ENCODE measurements at places on chromosomes 4 and X. TPM values are rescaled to one million over a fixed set of nuclear protein-coding genes. Genes with fewer than 3 reads are reported as not detected.

Gene VEGFD
- total RNA-seq: not detected

Gene TMEM271
- not detected for total RNA-seq

Gene KIAA1210
- total RNA-seq: not detected

Gene SPARCL1
- total RNA-seq: 113 TPM

Gene XPNPEP2
- 3.2 TPM for total RNA-seq

Gene NXF2B
- total RNA-seq: not detected

Gene ASB5
- 3.8 TPM for total RNA-seq

GRCh38 chr4:154456240-154456639, 35.4 kb downstream of the DCHS2 start:
- no peak for DNase-seq

DNA sequence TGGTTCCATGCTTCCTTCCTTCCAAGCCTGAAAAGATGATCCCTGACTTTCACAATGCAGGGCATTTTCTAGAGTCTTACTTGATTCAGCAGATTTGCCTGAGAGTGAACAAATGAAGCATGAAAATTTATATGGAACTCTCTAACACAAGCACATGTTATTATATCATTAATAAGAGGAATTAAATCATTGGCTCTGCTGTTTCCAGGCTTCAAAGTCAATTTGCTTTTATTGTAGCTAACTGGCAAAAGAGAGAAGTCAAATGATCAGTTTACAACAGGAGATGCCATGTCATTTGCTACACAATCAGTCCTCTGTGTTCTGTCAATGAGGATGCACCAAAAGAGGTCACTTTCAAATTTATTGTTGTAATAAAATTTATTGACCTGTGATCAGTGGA, 101.5 kb upstream of the UGT8 start:
- DNase-seq: no peak

DNA sequence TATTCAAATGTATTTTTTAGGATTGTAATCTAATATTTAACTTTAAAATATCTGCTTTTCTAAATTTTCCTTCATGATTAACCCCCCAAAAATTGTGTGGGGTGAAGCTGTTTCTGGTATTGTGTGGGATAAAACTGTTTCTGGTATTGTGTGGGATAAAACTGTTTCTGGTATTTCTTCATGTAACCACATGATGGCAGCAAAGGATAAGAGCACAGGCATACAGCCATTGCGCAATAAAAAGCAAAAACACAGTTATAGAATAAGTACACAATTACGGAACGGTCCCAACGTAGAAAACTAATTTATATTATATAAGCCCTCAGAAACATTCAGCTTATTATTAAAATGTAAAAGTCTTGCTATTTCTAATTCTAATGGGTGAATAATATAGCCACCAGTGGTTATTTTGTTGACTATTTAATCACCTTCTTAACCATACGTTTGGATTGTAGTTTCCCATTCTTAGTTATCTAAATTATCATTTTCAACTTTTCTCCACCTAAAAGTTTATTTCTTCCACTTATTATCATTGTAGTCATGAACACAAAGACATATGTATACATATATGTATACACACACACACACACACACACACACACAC, 333.9 kb upstream of the FSTL5 start:
- DNase-seq: no peak

- no peak for DNase-seq
Measured at GRCh38 chr4:80540785-80541469, 205.4 kb downstream of the CFAP299 start.

DNA sequence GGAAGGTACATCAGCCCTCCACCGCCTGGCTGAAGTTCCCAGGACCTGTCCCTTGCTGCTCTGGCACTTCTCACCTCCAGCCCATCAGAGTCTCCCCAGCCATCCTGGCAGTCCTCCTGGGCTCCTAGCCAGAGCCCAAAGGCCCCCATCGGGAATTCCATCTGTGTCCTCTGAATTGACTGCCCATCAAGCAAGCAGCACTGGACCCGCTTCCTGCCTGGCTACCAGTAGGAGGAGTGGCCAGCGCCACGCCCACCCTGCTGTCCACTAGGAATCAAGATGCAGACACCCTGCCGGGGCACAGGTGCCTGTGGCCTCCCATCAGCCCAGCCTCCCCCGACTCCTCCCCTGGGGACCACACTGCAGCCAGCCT, 47.2 kb downstream of the C4orf50 start:
- DNase-seq: no peak

- DNase-seq: no peak
Measured at GRCh38 chr4:129337228-129337620, 241.3 kb downstream of the C4orf33 start.

DNA sequence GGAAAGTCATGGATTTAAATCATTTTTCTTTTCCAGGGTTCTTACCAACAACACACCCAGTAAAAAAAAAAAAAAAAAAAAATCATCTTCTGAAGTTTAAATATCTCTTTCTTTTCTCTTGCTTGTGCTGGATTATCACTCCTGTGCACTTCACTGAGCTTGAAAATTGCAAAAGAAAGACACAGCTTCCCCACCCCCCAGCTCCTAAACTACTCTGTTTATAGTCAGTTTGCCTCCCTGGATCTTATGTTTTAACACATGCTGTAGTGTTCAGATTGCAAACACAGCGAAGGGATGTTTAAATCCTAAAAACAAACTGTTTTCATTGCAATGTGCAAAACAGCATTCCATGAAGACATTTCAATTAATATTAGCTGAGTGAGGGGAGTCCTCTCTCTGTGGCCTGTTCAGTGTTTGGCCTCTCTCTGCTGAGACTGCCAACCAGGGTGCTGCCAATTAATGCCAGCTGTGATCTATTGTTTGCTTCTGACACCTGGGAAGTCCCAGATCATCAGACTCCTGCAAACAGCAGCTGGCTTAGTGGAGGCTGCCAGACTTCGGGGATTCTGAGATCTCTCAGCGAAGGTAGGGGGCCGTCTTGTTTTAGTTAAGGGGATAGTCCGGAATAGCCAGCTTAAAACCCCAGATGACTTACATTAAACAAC, 171.1 kb upstream of the PITX2 start:
- no peak for DNase-seq

DNA sequence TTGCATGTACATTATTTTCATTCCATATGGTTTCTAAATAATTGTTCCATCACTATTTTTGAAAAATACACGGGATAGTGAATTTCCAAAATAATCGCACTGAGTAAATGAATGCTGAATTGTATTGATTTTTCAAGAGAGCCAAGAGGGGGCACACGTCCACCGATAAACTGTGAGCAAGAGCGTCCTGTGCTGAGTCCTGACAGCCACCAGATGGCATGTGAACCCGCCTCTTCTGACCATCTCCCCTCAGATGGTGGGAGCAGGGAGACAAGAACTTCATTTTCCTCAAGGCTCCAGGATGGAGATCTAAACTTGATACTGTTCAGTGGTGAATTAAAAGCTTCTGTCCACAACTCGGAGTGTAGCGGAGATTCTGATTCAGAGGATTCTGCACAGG, 30.6 kb upstream of the IL9R start:
- DNase-seq: peak; percentile 9

DNA sequence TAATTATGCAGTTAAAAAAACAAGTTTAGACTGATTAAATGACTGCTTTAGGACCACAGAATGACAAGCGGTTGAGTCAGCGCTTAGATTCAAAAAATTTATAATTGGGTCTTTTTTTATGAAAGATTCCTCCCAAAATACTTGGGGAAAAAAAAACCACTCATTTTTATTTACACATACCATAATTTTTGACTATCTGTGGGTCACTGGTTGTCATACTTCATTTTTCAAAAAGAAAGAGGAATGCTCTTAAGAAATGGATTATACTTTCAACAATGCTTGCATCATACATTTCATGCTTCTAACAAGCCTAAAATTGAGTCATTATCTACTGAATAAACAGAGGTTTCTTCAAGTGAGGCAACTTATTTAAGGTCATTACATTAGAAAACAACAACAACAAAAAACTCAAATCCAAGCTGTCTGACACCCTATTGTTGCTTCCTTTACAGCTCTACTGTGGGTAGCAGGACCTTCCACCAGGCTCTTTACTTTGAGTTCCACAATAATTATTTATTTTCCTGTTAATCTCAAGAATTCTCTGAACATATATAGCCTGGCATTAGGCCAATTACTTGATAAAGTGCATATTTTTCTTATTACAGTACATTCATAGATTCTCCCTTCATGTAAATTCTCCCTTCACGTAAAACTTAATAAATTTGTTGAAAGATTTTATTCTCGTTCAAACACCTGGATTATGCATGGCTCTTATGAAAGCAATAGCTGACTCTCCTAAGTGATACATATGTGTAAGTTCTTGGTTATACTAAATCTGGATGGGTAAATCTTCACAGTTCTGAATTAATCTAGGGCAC, 445.5 kb downstream of the PCDH10 start:
- DNase-seq: no peak

GRCh38 chr4:55727746-55728145, 91.6 kb upstream of the NMU start:
- no peak for DNase-seq

- no peak for DNase-seq
Measured at GRCh38 chr4:100786481-100786880, 268.7 kb upstream of the EMCN start.

GRCh38 chrX:13899607-13900006, 82.7 kb upstream of the GPM6B start:
- DNase-seq: no peak

DNA sequence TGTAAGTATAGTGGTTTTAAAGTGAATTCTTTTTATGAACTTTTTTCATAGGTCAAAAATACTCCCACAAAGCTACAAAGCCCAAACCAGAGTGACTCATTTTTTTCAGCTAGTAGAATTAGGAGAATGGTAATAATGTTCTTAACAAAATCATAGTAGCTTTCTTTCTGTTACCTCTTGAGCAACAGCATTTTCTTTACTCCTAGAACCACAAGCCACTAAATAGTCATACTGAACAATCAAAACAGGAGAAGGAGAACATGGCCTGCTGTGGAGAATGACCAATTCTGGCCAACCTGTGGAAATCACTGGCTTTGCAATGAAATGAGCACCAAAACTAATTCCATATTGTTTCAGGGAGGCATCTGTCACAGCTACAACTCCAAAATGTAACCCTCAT, 112.9 kb downstream of the AMMECR1 start:
- DNase-seq: no peak
